ENCODE measurements at places on chromosomes 16 and 17. TPM values are rescaled to one million over a fixed set of nuclear protein-coding genes. Genes with fewer than 3 reads are reported as not detected.
A peak's percentile ranks its signal among the peaks of the same experiment; 100 is the strongest.

DNA sequence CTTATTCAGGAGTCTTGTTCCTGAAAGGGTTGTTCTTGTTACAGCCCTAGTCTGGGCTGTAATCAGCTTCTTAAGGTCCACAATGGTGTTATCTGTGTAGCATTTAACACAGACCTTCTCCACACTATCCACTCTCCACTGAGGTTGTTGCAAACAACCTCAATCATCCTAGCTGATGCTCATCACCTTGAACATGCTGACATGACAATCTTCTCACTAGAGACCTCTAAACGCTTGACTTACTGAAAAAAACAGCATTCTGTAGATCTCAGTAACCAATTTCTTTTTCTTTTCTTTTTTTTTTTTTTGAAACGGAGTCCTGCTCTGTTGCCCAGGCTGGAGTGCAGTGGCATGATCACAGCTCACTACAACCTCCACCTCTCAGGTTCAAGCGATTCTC lies 3.6 kb downstream of the TNFRSF17 start:
- no peak overlapping the region for H3K27ac ChIP-seq
- no peak overlapping the region for H3K4me3 ChIP-seq
- no peaks in the 10 kb centered on the region for H3K4me1 ChIP-seq
- no peaks in the 10 kb centered on the region for H3K36me3 ChIP-seq

GRCh38 chr17:40284085-40284713 lies 3.5 kb upstream of the CDC6 start:
- DNase-seq: no peak
- peaks cover 11% of the 10 kb centered on the region for H3K4me1 ChIP-seq
- H3K27ac ChIP-seq: no peak overlapping the region
- peaks cover 9% of the 10 kb centered on the region for H3K36me3 ChIP-seq
- no peak overlapping the region for H3K4me3 ChIP-seq

- no peak overlapping the region for H3K4me3 ChIP-seq
- peaks cover 23% of the 10 kb centered on the region for H3K4me1 ChIP-seq
- no peak overlapping the region for H3K27ac ChIP-seq
- H3K36me3 ChIP-seq: no peaks in the 10 kb centered on the region
Observed at GRCh38 chr17:81416612-81417011, 21.4 kb downstream of the BAHCC1 start.

DNA sequence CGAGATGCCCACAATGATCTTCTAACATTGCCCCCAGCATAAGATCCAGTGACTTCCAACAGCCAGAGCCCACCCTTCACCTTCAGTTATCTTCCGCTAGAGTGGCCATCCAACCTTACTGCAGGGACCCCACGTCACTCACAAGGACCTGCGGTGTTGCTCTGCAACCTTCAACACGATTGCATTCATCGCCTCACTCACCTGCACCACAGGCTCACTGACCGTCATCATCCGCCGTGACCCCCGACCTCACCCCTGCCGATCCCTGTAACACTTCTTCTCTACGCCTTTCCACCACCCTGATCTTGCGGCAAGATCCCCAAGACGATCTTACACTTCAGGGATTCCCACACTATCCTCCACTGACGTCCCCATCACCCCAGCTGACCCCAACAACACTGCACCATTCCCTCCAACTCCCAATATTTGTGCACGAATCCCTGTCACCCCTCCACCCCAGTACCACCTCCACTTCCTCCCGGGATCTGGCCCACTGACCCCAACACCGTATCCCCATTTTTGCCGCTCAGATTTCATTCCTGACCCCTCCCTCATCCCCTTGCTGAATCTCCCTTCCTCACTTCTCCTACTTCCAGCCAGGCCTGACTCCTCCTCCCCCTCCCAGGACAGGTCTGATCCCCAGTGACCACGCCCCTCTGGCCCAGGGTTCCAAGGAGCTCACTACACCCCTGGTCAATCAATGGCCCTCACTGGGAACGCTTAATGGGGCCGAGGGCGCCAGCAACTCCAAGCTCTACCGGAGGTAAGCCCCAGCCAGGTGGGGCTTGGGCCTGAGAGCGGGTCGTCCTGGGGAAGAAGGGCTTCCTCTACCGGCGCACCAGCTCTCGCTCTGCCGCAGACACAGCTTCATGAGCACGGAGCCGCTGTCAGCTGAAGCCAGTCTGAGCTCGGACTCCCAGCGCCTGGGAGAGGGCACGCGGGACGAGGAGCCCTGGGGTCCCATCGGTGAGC lies 7.6 kb downstream of the RUNDC3A start:
- no peak for DNase-seq
- H3K4me1 ChIP-seq: peaks cover 11% of the 10 kb centered on the region
- no peak overlapping the region for H3K27ac ChIP-seq

DNA sequence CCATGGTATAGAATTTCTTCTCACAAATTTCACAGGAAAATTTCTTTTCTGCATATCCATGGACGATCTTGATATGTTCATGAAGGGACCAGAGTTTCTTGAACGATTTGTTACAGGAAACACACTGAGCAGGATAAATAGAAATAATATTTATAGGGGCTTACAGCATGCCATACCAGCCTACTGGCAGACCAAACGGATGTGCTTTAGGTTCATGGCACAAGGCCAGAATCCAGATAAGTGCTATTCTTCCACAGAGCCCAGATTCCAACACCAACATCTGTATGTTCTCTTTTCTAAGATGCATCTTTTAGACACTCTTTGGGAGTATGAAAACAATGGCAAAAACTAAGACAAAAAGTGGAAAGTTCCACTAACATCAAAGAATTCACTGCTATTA lies 49.3 kb downstream of the ZNF652 start:
- no peak overlapping the region for H3K4me3 ChIP-seq
- no peaks in the 10 kb centered on the region for H3K27me3 ChIP-seq
- DNase-seq: no peak
- H3K36me3 ChIP-seq: peaks cover 23% of the 10 kb centered on the region

Gene NOTUM
- total RNA-seq: 0.35 TPM

Gene ACSM5
- not detected for total RNA-seq

Gene PRDM7
- total RNA-seq: not detected

- no peaks in the 10 kb centered on the region for H3K36me3 ChIP-seq
Observed at GRCh38 chr16:24583494-24583893, 44.1 kb downstream of the RBBP6 start.

DNA sequence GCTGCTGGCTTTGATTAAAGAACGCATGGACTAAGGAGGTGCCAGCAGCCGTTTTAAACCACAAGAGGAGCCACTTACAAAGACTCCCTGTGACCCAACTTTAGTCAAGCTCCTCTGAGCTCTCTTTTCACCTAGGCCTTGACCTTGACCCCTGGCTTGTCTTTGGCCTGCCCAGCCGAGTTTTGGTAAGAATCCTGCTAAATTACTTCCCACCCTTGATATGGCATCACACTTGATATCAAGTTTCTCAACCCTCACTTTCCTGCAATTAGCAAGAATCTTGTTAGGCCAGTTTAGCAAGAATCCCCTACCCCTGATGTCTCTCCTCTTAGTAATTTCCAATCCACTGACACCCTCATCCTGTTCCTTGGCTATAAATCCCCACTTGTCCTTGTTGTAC lies 232.8 kb upstream of the SALL1 start:
- no peak overlapping the region for H3K4me3 ChIP-seq
- no peaks in the 10 kb centered on the region for H3K4me1 ChIP-seq
- no peaks in the 10 kb centered on the region for H3K36me3 ChIP-seq
- DNase-seq: no peak
- H3K27ac ChIP-seq: no peak overlapping the region

Gene RRAD
- total RNA-seq: 0.60 TPM

DNA sequence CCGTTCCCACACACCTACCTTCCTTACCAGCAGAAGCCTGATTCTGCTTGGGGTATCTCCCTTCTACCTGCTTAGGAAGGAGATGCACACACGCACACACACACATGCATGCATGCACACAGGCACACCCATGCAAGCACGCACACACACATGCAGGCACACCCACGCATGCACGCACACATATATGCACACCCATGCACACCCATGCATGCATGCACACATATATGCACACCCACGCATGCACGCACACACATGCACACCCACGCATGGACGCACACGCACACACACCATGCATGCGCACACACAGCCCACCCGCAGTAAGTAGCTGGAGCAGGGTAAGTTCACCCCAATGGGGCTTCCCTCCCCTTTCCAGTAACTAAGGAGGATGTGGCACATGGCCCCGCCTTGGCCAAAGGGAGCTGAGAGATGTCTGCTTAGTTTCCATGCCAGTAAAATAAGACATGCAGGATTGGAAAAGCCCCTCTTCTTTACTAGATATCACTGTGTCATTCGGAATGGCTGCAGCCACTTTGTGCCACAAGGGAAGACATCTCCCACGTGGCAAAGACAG lies 33.7 kb downstream of the ADCY9 start:
- DNase-seq: no peak
- H3K27ac ChIP-seq: no peak overlapping the region
- H3K4me3 ChIP-seq: no peak overlapping the region
- no peaks in the 10 kb centered on the region for H3K36me3 ChIP-seq
- H3K27me3 ChIP-seq: no peaks in the 10 kb centered on the region
- H3K4me1 ChIP-seq: peaks cover 21% of the 10 kb centered on the region

GRCh38 chr16:87586201-87586782 lies 16.0 kb upstream of the JPH3 start:
- no peaks in the 10 kb centered on the region for H3K36me3 ChIP-seq
- DNase-seq: no peak
- no peak overlapping the region for H3K27ac ChIP-seq

DNA sequence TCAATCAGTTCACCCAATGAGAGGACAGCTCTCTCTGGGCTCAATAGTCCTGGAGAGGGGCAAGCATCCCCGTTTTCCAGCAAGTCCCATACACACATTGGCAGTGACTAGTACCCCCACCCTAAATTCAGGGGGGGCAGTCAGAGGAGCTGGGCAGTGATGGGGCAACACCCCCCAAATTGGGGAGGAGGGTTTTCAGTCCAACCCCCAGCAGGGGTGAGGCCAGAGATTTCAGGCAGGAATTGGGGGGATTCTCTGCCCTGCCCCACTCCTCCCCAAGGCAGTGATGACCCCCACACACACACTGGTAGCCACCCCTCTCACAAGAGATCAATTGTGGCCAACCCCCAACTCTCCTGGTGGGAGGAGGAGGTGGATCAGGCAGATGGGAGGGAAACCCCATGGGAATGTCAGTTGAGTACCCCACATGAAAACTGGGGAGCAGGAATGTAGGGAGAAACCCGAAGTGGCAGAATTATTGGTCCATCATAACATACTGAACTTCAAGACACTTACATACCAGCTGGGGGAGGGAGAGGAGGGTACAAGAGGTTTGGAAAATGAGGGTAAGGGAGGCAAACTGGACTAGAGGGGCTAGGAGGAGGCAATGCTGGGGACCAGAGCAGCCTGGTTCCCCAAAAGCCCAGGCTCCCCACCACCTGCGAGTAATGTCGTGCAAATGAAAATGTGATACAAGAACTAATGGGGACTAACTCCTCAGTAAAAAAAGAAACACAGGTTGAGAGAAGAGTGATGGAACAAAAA lies 3.1 kb downstream of the VAMP2 start:
- no peaks in the 10 kb centered on the region for H3K27me3 ChIP-seq
- DNase-seq: no peak
- H3K4me1 ChIP-seq: peaks cover 72% of the 10 kb centered on the region

Gene SPNS3
- total RNA-seq: 7.3 TPM

DNA sequence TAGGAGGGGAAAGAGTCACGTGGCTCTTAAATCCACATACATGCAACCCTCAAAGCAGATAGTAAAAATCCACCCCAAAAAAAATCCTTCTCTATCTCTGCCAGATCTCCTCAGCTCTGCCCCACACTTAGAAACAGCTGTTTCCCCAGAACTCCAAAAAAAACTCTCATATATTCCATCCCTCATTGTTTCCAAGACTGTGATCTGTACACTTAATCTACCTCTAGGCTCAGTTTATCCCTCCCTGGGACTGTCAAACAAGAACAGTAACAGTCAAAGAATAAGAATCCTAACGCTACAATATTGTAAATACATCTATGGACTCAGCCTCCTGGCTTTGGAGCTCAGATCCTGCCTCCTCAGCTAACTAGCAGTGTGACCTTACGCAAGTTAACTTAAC lies 11.6 kb downstream of the CUEDC1 start:
- H3K36me3 ChIP-seq: no peaks in the 10 kb centered on the region
- H3K27ac ChIP-seq: no peak overlapping the region
- H3K4me3 ChIP-seq: no peak overlapping the region
- no peak for DNase-seq
- peaks cover 19% of the 10 kb centered on the region for H3K4me1 ChIP-seq

DNA sequence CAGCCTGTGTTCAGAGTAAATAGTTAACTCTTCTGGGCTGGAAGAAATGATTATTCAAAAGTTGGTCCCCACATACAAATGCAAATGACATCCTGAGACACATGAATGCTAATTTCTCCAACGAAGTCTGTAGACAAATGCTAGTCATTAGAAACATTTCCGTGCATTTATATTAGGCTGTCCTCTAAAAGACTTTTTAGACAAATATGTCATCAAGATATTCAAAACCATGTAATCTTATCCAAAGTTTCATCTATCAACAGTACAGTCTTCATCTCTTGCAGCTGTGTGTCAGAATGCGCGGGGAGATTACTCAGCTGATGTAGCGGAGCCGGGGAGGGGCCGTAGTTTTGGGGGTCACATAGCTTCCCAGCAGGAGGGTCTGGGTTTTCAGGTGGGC lies 33.8 kb upstream of the MAF start:
- no peaks in the 10 kb centered on the region for H3K27me3 ChIP-seq
- DNase-seq: no peak
- H3K36me3 ChIP-seq: no peaks in the 10 kb centered on the region
- no peak overlapping the region for H3K27ac ChIP-seq

DNA sequence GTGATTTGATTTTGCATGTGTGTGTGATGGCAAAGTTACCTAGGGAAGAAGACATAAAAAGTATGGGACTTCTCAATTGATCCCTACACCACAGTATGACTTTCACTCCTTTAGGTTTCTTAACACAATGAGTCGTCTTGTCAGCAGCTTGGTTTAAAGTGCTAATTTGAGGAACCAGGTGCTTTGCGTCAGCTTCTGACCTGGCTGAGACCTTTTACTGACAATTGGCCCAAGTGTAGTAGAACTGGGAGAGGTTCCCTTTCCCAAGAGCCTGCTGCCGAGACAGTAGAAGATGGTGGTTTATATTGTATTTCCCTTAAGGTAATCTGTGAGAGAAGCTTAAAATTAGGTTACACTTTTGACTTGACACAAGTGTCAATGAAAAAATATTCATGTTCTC lies 54.9 kb downstream of the LDHD start:
- no peaks in the 10 kb centered on the region for H3K36me3 ChIP-seq
- H3K27ac ChIP-seq: peak overlapping the region; percentile 28
- peaks cover 22% of the 10 kb centered on the region for H3K4me1 ChIP-seq
- DNase-seq: no peak
- H3K4me3 ChIP-seq: no peak overlapping the region
- no peaks in the 10 kb centered on the region for H3K27me3 ChIP-seq

GRCh38 chr17:67671493-67671892 lies 46.2 kb upstream of the NOL11 start:
- no peak overlapping the region for H3K4me3 ChIP-seq
- no peaks in the 10 kb centered on the region for H3K27me3 ChIP-seq
- DNase-seq: no peak
- no peak overlapping the region for H3K27ac ChIP-seq
- H3K4me1 ChIP-seq: no peaks in the 10 kb centered on the region
